ENCODE measurements at places on chromosomes 16 and 17. TPM values are rescaled to one million over a fixed set of nuclear protein-coding genes. Genes with fewer than 3 reads are reported as not detected.

MYH13 gene
- not detected for total RNA-seq

PYDC1 gene
- total RNA-seq: not detected

LHX1 gene
- total RNA-seq: not detected

VASN gene
- total RNA-seq: 130 TPM

PPP1R27 gene
- total RNA-seq: not detected

NLRC3 gene
- 0.11 TPM for total RNA-seq

CLDN9 gene
- not detected for total RNA-seq

CMTM2 gene
- total RNA-seq: not detected

FBXW10 gene
- not detected for total RNA-seq

CES3 gene
- total RNA-seq: not detected

RNF157 gene
- 0.76 TPM for total RNA-seq

CA5A gene
- total RNA-seq: not detected

ARHGDIG gene
- total RNA-seq: 0.22 TPM

G6PC1 gene
- not detected for total RNA-seq

AANAT gene
- not detected for total RNA-seq

TPSAB1 gene
- not detected for total RNA-seq

CLEC18C gene
- total RNA-seq: 0.13 TPM

WNT3 gene
- total RNA-seq: 1.9 TPM

NECAB2 gene
- total RNA-seq: not detected

OTOP2 gene
- not detected for total RNA-seq

FOXK2 gene
- total RNA-seq: 25.3 TPM

CRYBA1 gene
- not detected for total RNA-seq

PNMT gene
- total RNA-seq: not detected

FOXN1 gene
- total RNA-seq: 0.11 TPM

SP6 gene
- 0.22 TPM for total RNA-seq

KRT12 gene
- total RNA-seq: not detected

RRAD gene
- 2.3 TPM for total RNA-seq

C16orf74 gene
- 2.7 TPM for total RNA-seq

CACNG4 gene
- total RNA-seq: not detected

TSPAN10 gene
- total RNA-seq: 4.3 TPM

CCT6B gene
- total RNA-seq: 4.8 TPM

TVP23C gene
- 68.7 TPM for total RNA-seq

SRSF1 gene
- total RNA-seq: 263 TPM

MT4 gene
- not detected for total RNA-seq
